ENCODE measurements at places on chromosomes 2 and 18. TPM values are rescaled to one million over a fixed set of nuclear protein-coding genes. Genes with fewer than 3 reads are reported as not detected.

Gene CRYGC
- not detected for total RNA-seq

Gene INHBB
- 5.2 TPM for total RNA-seq

Gene LRRC30
- total RNA-seq = not detected

Gene SERPINE2
- 5.6 TPM for total RNA-seq

Gene FAP
- 3.4 TPM for total RNA-seq

Gene GPBAR1
- total RNA-seq = 4.6 TPM

Gene LBX2
- total RNA-seq = 1.5 TPM

Gene RGPD4
- total RNA-seq = not detected

Gene LYPD1
- 1.5 TPM for total RNA-seq

Gene LYG2
- not detected for total RNA-seq

Gene GTF2A1L
- total RNA-seq = not detected

Gene GREB1
- 2.3 TPM for total RNA-seq

Gene PIK3C3
- total RNA-seq = 51.2 TPM

Gene MARCO
- total RNA-seq = 491 TPM

Gene CYBRD1
- 262 TPM for total RNA-seq

Gene LRATD1
- total RNA-seq = 8.0 TPM

Gene PDE1A
- 5.2 TPM for total RNA-seq

Gene LIMS4
- total RNA-seq = 1.1 TPM

Gene MAP4K4
- 68.4 TPM for total RNA-seq

Gene SERPINB5
- total RNA-seq = not detected

Gene EMILIN1
- total RNA-seq = 56.3 TPM

Gene SAG
- total RNA-seq = not detected

Gene ANKRD29
- 56.5 TPM for total RNA-seq

Gene CNDP1
- total RNA-seq = not detected

Gene EFR3B
- 9.0 TPM for total RNA-seq

Gene GNLY
- total RNA-seq = 21.5 TPM

Gene HRH4
- total RNA-seq = 2.0 TPM

Gene NT5C1B
- total RNA-seq = not detected

Gene UGT1A8
- total RNA-seq = not detected

Gene UCN
- total RNA-seq = 4.0 TPM
